ENCODE measurements at places on chromosomes 4 and X.

GRCh38 chr4:162075726-162076125 is 88.1 kb downstream of the FSTL5 start:
- DNase-seq, result no peak

DNA sequence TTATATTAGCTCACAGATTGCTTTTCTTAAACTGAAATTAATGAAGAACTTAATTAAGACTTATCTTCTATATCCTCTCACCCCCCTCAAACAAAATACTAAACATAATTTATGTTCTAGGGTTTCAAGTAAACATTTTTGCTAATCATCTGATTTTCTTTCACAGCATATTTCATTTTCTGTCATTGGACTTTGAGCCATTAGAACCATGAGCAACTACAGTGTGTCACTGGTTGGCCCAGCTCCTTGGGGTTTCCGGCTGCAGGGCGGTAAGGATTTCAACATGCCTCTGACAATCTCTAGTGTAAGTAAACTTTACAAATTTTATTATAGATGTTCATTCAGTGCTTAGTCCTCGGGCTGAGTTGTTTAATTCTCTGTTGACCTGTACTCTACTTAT is 3.3 kb downstream of the PDLIM5 start:
- no peak for DNase-seq

DNA sequence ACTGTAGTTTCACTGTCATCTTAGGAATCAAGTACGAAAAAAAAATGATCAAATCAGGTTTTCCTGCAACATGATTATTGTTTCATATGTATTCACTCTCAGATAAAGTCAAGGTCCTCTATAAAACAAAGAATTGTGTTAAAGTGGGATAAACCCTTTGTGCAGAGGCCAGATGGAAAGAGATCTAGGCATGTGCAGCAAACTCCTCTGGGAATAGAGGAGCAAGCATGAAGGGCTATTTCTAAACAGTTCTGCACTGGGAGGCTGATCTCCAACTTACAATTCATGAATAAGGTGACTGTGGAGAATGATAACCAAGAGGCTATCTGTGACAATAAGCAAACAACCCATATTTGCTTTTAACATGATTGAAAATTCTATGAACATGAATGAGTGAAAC is 2.4 kb upstream of the WDFY3 start:
- no peak for DNase-seq

- DNase-seq, result no peak
Measured at GRCh38 chrX:78595901-78596502, 63.1 kb downstream of the RTL3 start.

GRCh38 chr4:1328267-1329155 is 18.5 kb upstream of the UVSSA start:
- DNase-seq, result no peak

DNA sequence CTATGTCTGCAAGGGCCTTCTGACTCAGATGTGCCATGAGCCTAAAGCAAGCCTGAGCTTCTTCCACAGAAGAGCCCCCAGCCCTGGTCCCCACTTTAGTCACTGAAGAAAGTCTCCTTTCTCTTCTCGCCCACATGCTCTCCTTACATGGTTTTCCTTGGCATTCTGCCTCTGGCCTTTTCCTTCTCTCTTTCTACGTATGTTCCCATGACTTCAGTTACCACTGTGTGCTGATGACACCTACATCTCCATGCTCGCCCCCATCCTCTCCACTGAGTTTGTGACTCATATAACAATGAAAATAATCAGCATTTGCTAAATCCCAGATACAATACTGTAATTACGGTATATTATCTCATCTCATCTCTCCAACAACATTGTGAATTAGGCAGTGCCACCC is 149.3 kb downstream of the AMMECR1 start:
- DNase-seq, result no peak

GRCh38 chr4:179095585-179096221 is 1653.5 kb upstream of the AGA start:
- DNase-seq, result no peak

- no peak for DNase-seq
Measured at GRCh38 chr4:98746936-98747335, 88.5 kb upstream of the TSPAN5 start.

DNA sequence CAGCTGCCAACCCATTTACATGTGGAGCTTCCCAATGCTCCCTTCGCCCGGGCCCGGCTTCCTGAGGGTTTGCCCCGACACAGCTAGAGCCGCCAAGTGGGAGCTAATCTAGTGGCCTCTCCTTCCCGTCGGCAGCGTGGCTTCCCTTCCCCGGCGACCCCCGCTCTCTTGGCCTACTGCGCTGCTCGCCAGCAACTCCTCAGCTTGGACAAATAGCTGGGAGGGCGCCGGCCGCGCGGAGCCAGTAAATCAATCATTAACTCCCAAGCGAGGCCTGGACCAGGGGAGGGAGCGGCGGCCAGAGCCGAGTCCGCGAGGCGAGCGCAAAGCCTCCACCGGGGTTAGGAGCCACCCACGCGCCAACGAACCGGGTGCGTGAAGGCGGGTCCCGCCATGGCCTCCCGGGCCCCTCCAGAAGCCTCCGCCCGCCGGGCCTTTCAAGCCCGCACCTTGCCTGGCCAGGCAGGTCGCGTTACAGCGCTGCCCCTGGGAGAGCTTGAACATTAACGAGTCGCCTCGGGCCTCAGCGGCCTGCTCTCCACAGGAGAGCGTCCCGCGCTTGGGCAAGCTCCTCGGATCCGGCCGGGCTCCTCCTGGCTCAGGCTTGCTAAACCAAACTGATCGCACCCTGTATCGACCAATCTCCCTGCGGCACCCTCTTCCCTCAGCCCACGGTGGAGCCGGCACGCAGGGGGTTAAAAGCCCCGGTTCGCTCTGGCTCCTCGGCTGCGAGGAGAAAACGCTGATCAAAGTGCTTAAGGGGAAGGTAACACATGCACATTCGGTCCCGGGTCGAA is 10.6 kb upstream of the BCOR start:
- DNase-seq, result no peak

DNA sequence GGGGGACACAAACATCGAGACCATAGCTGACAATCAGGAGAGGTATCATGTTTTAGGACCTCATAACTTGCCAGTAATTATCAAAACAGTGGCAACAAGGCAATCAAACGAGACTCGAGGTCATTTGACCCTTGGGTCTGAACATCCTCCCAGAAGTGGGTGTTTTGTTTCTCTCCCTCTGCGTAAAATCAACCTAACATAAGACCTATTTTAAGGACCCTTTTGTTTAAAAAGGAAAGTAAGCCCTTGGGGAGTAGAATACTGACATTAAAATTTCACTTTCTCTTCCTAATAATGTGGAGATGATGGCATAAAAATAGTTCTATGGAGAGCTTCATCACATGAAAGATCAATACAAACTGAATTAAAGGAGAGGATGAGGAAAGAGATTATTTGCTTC is 106.2 kb upstream of the PUDP start:
- no peak for DNase-seq

DNA sequence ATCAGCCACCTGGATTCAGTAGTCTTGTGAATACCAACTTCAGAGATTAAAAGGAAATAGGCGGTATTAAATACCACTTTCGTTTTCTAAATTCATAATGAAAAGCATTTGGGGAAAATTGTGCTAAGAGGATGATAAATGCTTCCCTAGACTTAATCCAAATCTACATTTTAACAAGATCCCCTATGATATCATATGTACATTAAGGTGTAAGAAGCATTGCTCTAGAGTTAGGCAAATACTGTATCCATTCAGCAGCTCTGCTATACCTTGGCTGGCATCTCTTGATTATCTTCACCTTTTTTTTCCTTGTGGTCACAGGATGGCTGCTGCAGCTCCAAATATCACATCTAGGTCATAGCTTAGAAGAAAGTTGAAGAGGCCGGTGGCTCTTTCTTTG is 40.6 kb upstream of the PHEX start:
- DNase-seq, result no peak

- no peak for DNase-seq
Measured at GRCh38 chr4:113243312-113243711, 193.9 kb downstream of the ANK2 start.

DNA sequence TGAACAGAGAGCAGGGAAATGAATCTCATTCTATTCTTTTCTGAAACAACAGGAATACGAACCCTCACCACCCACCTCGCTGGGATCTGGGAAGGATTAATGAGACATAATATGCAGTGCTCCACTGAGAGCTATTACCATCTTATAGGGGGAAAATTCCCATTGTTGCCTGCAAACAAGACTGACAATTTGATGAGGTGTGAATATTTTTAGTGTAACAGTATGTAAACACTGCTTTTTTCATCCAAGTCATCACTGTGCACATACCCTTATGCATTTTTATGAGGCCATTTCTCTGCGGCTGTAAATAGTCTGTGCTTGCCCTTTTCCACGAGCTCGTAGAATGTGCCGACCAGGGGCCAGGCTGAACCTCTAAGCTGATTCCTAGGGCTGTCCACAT is 285.6 kb upstream of the CPEB2 start:
- DNase-seq, result no peak

GRCh38 chr4:82436130-82436529 is 5.7 kb downstream of the ENOPH1 start:
- no peak for DNase-seq

- DNase-seq, result no peak
Measured at GRCh38 chr4:174972911-174973310, 54.8 kb downstream of the ADAM29 start.

GRCh38 chrX:39725928-39726619 is 371.7 kb downstream of the BCOR start:
- DNase-seq, result no peak

GRCh38 chr4:94766856-94767255 is 9.1 kb downstream of the BMPR1B start:
- DNase-seq, result no peak

DNA sequence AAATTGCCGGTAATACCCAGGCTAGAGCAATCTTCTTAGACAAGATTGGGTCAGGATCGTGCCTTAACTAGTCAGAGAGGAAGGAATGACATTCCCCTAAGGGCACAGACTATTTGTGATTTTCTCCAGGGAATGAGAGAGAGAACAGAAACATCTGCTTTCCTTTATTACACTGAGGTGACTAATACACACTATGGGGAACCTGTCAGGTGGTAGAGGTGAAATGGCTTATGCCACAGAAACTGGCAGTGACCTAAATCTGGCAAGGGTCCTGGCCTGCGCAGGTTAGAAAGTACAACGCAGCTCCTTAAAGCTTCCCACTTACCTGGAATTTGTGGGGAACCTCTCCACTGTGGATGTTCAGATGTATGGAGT is 16.6 kb upstream of the HPGD start:
- DNase-seq, result no peak

- DNase-seq, result no peak
Measured at GRCh38 chrX:11665168-11666111, at the start of gene ARHGAP6. ARHGAP6 (minus strand) TSS chrX:11665920; CDS start chrX:11664828, 1,092 bp downstream.

DNA sequence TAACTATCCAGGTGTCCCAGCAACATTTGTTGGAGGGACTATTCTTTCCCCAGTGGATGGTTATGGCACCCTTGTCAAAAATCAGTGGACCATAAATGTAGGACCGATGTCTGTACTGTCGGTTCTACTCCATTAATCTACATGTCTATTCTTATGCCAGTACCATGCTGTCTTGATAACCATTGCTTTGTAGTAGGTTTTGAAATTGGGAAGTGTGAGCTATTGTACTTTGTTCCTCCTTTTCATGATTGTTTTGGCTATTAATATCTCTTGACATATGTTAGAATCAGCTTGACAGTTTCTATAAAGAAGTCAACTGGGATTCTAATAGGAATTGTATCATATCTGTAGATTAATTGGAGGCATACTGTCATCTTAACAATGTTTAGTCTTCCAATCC is 112.7 kb downstream of the HNRNPD start:
- no peak for DNase-seq

DNA sequence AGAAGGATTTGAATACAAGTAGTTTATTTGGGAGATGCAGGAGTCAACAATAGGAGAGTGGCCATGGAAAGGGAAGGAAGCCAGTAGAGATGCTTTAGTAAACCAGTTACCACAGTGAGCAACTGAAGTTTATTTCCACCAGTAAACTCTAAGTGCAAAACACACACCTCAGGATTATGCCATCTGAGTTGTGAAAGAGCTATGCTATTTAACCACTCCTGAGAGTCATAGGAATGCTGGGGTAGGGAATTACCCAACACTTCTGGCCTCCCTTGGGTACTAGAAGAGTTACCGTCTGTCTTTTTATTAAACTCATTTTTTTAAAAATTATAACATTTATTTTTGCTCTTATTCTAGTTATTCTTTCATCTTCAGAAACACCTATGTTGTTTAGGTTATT is 834.6 kb upstream of the AMOT start:
- DNase-seq, result no peak

DNA sequence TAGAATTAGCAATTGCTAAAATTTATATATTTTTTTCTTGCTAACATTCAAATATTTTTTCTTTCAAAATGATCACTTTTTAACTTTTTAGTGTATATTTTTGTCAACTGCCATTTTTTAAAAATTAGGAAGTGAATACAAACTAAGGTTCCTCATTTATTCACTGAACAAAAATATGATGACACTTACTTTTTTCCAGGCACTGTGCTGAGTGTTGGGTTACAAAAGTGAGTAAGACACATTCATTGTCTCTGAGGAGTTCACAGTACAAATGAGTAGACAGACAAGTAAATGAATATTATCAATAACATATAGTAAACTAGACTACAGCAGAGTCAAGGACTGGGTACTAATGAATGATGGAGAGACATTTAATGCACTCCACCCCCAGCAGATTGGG is 543.5 kb downstream of the PDHA2 start:
- DNase-seq, result no peak

DNA sequence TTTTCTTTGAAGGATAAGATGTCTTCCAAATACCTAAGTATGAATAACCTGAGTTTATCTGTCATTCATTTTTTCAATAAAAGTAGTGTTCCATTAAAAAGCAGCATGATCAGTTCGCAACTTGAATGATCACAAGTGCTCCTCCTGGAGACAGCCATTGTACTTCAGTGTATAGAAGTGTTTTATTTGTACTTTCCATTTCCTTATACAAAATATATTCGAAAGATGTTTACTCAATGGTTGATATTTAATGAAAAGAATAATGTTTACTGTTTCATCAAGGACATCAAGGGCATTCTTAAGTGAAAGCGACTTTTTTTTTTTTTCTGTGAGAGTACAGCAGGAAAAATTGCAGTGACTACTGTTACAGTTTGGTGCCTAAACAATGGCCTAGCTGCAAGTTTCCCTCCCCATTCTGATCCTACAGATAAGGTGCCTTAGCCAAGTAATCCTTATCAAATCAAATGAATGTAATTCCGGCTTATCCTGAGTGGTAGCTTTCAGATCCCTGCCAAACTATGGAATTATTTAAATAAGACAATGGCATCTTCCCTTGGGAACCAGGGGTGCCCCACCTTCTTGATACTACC is 69.0 kb upstream of the IL15 start:
- DNase-seq, result no peak

All from anterior cingulate cortex (tissue), 58 donors.